ENCODE measurements at places on chromosomes 11 and 22.

GRCh38 chr11:83162377-83162776 is 5.4 kb downstream of the PCF11 start:
- no peak for DNase-seq

GRCh38 chr22:23168391-23169042 is 11.8 kb upstream of the BCR start:
- DNase-seq = no peak

DNA sequence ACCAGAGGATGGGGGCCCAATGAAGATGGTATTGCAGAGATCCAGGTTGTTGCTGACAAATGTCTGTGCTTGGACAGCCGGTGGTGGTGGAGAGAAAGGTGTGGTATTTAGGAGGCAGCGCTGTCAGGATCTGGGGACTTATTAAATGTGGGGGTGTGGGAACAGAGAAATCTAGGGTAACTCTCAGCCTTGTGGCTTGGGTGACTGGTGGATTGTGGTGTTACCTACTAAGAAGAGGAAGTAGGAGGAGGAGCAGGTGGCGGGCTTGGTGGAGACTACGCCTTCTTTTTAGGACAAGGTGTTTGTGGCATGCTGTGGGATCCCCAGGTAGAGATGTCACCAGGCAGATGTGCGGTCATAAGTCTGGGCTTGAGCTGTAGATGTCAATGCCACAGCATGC is 144.0 kb downstream of the GRIK4 start:
- DNase-seq = no peak

DNA sequence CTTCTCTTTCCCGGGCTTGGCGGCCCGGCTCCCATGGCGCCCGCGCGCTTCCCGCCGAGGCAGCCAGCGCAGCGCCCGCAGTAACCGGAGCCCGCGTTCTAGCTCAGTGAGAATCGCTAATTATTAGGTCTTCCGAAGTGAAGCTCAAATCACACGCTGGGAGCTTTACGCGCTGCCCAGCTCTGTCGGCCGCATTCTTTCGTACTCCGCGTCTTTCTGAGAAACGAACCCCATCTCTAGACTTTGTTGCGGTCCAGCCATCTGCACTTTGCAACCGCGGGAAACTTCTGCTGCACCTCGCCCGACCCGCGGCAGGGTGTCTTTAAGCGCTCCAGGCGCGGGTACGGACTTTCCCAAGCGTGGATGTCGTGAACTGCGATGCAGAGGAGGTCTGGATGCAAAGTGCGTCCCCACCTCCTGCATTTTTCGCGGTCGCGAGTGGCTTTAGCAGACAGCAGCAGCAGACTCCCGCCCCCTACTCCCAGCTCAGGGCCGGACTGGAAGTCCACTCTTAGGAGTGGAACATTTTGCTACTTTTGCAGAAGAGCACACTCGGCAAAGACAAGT is 6.0 kb upstream of the PAX6 start:
- DNase-seq = no peak

GRCh38 chr11:45454917-45455401 is 168.8 kb upstream of the SYT13 start:
- DNase-seq = no peak

GRCh38 chr11:12182302-12182675 is 71.9 kb downstream of the MICAL2 start:
- no peak for DNase-seq

DNA sequence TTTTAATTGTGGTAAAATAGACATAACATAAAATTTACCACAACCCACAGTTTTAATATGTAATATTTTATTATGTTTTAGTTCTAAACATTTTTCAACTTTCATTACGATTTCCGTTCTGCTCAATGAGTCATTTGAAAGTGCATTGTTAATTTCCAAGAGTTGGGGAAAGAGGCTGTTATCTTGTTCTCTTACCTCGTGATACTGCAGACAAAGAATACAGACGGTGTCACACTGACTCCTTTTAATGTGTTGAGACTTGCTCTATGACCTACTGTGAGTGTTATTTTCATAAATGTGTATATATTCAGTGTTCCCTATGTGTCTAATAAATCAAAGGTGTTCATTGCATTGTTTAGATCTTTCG is 10.8 kb upstream of the RAC2 start:
- no peak for DNase-seq

DNA sequence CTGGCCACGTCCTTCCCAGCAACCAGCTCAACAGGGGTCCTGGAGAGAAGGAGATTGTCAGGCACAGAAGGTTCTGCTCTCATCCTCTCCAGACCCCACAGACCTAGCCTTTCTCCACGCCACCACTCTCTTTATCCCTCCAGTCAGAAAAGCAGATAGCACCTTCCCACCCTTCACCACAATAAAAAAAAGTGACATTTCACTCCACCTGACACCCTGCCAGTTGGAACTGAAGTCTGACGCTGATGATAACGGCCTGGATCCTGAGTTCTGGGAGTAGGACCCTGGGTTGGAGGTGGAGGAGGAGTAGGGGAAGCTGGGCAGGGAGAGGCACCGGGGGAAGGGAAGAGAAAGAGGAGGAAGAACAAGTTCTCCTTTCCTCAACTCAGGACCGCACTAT is 127.5 kb upstream of the ANO1 start:
- DNase-seq = no peak

DNA sequence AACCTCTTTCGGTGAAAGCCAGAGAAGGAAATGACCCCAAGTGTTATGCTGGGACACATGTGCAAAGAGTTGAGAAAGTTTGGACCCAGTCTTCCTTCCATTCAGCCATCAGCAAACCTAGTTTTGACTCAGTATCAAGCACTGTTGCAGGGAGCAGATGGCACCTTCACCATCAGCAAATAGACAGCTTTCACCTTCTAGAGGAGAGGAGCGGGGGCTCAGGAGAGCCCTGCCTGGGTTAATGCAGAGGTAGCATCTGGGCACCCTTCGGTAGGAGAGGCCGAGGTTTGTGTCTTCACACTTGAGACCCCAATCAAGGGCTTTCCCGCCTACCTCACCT is 16.2 kb upstream of the MFRP start:
- DNase-seq = no peak

DNA sequence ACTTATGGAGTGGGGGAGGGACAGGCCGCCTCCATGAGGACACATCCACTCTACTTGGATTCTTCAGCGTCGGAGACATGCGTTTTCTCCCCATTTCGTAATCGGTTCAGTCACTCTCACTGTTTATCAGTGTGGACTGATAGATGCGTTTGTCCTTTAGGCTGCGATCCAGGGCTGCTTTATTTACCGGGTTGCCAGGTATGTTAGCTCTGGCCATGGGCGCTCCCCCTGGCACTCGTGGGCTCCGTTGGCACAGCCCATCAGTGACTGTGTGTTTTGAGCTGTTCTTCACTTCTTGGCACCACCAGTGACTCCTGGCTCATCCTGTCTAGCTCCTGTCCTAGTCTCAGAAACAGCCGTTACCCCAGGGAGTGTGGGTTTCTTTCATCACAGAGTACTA is 1203.3 kb downstream of the BRD1 start:
- no peak for DNase-seq

DNA sequence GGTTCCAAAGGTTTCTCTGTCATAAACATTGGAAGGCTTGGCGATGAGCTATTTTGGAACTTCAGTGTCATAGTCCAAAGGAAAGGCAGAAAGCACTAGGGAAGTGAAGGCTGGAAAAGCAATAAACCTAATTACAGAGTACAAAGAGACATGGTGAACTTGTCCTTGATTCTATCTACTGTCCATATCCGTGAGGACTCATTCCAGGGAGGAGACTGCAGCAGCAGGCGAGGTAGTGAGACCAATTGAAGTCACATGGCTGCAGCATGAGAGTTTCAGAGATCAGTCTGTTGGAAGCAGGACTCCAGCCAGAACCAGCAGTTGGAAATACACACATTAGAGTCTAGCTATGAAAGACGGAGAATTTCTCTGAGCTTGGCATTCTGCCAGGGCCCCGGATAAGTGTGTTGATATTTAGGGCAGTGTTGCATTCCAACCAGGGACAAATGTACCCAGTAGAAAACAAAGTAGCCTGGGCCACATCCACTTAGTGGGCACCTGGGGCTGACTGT is 54.1 kb upstream of the ARHGAP42 start:
- no peak for DNase-seq

Data from stimulated activated CD4-positive, alpha-beta T cell treated with anti-CD3 and anti-CD28 coated beads, Interleukin-15, amount 100 ng/mL, for 1 hour (primary cell).